T-helper 17 cell (primary cell): ENCODE measurements at places on chromosomes 5 and 9. TPM values are rescaled to one million over a fixed set of nuclear protein-coding genes. Genes with fewer than 3 reads are reported as not detected.

DNA sequence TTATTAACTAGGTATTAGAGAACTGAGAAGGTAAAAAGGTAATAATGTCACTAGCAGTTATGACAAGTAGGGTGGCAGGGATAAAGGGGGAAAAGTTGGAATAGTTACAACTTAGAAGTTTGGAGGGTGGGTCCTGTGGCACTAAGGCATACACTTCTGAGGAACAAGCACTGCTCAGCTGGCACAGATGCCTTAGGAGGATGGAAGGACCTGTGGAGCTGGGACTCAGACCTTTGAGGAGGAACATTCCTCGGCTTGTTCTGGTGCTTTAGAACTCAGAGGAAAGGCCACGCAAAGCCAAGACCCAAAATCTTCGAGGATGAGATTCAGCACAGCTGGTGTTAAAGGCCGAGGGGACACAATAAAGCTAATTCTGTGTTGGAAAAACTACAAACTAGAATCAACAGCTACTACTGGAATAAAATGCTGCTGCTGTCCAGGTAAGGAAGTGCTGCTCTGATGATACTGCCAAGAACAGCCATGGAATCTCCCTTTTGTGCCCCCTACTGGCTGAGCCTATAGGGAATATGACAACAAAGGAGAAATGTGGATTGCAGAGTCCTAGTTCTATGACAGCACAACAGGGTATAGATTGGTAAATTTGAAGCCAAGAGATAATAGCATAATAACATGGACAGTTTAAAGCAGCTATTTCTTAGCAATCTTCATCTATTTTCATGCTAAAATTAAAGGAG lies 126.7 kb downstream of the SLC25A46 start:
- DNase-seq = no peak

- DNase-seq = no peak
Measured at GRCh38 chr9:93771276-93771675, 183.9 kb downstream of the BARX1 start.

GRCh38 chr5:15002791-15003190 lies 131.2 kb upstream of the ANKH start:
- no peak for DNase-seq

DNA sequence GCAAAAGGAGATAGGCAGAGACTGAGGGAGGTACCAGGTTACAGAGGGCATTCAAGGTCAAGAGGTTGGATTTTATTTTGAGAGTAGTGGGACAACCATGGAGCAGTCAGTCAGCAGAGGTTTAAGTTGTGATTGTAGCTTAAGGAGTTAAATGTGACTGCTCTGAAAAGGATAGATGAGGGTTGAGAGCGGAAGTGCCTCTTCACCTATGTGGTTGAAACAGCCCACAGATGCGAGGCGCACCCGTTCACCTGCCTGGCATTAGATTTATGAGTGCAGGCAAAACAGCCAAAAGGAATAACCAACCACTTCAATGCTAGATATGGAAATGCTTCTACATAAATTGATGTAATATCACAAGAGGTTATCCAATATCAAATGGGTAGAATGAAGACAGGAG lies 8.4 kb downstream of the ZNF474 start:
- no peak for DNase-seq

DNA sequence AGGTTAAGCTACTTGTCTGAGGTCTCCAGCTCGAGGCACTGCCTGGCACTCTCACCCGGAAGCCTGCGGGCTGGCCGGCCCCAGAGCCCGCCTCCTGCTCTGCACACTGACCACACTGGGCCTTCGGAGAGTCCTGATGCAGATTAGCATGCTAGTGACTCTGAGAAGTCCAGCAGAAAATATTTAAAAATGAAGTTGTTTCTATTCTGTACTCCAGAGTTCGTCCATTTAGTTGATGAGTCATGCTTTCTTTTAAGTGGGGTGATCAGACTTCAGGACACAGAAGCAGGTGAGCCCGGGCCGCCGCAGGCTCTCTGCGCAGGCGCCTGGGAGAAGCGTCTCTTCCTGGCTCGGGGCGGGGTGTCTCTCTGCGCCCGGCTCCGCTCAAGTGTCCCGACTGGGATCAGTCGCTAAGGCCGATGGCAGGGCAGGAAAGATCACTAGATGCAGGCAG lies 32.5 kb downstream of the FAM240B start:
- no peak for DNase-seq

The TLE1 gene
- total RNA-seq = 2.2 TPM

The TRIM36 gene
- total RNA-seq = not detected

The BRD3OS gene
- 7.7 TPM for total RNA-seq
